ENCODE measurements at places on chromosomes 1 and 21.

GRCh38 chr1:110050602-110051261 lies 16.3 kb downstream of the STRIP1 start:
- no peak for DNase-seq

DNA sequence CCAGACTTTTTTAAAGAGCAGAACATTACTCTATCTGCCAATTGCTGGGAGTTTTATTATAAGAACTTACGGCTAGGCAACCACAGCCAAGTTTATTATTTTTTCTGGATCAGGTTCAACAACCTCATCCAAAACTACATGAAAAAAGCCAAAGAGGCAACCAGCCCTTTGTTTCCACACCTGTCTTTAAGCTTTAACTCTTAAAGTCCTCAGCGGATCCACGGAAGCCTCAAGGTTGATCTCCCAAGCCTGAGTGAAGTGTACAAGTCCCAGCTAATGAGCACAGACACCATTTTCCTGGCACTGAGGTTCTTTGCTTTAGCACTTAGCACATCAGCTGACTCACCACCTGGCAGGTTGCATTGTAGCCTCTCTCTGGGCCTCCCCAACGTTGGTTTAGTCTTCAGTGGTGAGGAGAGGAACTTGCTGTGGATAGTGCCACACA lies 143.1 kb downstream of the TGFBR3 start:
- peak; percentile 95 for DNase-seq

DNA sequence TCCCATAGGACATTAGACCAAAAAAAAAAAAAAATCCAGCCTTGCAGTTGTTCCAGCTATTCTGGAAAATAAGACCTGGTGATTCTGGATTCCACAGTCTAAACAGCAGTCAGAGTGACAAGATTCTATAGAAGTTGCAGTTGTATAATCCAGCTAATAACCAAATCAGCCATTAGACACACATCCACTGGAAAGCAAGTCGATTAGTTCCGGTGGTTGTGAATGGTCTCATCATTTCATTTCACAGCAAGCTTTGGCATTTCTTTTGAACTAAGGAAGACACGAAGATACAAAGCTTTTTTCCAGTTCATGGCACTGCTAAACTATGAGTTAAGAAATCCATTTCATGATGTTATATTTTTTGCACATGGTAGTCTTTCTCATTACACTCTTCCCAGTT lies 54.4 kb upstream of the FAM89A start:
- DNase-seq: no peak

DNA sequence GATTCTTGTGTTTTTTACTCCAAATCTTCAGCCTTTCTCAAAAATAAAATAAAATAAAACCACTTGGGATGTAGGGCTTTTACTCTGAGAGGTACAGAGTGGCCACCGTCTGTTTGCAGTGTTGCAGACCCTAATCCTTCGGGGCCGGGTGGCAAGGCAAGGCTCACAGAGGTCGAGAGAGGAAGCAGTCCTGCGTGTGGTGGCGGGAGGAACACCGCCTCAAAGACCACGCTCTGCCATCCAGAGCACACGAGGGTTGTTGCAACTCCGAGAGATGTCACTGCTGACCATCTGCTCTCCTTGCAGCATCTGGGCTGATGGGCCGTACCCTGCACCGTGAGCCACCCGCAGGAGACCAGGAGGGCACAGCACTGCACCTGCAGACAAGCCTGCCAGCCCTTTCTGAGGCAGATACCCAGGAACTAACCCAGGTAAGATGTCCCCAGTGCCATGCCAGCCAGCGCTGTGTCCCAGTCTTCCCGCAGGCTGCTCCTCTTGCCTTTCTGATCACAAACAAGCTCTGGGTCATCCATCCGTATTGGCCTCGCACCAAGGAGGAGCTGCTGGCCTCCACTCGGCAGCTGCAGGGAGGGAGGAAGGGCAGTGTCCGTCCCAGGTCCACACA lies 31.5 kb downstream of the SNAP47 start:
- no peak for DNase-seq

DNA sequence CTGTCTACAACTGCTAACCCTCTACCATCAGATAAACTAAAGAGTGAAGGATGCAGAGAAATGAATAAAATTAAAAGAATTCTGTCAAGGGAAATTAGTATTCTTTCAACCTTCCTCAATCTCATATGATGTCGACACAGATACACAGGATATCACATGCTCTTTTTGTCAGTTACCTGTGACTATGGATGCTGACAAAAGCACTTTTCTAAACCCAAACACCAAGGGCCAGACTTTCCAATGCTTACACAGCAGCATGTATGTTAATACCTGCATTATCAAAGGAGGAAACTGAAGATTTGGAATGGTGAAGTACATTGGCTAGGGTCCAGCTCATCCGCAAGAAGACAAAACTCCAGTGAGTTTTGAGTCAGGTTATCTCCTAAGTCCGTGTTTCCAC lies 294.0 kb downstream of the SMYD3 start:
- no peak for DNase-seq

GRCh38 chr1:28417441-28417922 lies 47.9 kb downstream of the PHACTR4 start:
- DNase-seq: no peak

DNA sequence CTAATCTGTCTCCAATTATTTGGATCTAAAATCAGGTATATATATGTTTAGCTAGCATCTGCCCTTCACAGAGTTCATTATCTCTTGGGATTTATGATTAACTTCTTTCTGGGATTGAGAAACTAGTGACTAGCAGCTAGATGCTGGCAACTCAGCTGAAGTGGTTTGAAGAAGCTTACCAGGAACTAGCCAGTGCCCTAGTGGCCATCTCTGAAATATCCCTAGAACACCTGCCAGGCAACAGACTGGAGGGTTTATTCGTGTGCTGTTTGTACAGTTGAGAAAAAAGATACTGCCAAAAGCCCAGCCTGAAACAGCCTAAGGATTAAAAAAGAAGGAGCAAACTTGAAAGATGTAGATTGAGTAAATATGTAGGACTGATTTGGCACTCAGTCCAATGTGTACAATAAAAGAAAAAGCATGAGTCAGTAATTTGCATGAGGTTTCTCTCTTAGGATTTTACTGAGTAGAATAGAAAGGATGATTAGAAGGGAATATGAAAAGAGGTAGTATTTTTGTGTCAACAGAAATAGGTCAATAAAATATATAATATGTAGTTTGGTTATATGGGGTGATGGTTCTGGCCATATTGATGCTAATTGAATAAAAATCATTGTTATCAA lies 1144.6 kb upstream of the ADGRL2 start:
- peak; percentile 76 for DNase-seq

DNA sequence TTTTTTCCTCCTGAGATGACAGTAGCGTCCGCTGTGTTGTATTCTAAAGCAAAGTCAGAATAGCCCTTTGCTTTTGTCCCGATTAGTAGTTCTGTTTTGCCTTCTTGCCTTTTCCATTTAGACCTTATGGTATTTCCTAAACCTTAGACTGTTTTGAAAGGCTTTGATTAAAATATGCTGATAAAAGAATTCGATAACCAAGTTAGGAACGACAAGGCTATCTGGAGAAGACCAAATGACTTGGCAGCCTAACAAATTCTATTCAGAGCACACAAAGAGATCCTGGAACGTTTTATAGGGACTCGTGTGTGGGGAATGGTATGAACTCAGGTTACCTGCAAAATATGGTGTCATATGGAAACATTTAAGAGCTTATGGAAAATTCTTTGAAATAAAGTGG lies 42.9 kb downstream of the NFIA start:
- peak; percentile 97 for DNase-seq

GRCh38 chr1:37497832-37498231 lies 16.7 kb downstream of the MEAF6 start:
- peak; percentile 100 for DNase-seq

- no peak for DNase-seq
These were observed 23.2 kb downstream of the MYBPH start for GRCh38 chr1:203152158-203153034.

GRCh38 chr1:7768583-7768982 lies 2.5 kb upstream of the VAMP3 start:
- no peak for DNase-seq

DNA sequence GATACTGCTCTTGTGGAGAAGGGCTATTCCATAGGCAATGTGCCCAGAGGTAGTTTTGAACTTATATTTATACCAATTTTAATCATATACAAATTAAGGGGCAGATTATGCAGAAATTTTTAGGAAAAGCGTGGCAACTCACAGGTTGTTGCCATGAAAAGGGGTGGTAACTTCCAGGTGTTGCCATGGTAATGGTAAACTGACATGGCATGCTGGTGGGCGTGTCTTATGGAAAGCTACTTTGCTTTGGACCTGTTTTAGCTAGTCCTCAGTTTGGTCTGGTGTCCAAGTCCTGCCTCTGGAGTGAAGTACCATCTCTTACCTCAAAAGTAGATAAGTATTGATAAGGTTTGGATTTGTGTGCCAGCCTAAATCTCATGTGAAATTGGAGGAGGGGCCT lies 7.9 kb upstream of the IL23R start:
- DNase-seq: no peak

DNA sequence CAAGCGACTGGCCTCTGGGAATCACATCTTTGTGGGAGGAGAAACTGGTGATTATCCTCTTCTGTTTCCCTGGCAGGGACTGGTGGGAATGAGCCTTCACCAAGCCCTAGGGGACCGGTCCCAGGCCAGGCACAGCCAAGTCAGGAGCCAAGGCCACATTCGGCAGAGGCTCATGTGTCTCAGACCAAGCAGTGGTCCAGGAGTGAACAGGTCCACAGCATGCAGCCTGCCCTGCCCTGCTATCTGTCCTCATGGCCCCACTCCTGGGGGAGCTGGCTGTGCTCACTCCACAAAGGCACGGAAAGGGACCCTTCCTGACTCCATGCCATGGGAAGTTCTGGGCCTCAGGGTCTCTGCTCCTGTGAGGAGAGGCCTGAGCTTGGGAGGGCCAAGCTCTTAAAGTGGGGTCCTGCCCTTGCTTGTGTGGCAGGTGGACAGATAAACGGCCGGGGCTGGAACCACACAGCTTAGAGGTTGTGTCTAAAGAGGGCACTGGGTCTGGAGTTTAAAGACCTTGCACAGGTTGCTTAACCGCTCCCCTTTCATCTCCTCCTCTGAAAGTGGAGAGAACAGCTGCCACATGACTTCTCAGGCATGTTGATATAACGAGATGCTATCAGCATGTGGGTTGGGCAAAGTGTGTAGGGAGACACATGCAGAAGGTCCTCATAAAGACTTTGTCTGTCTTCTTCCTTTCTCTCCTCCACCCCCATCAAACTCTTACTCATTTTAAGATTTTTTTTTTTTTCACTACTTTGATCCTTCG lies 57.5 kb downstream of the CASQ2 start:
- no peak for DNase-seq

GRCh38 chr1:49252917-49253316 lies 476.2 kb upstream of the BEND5 start:
- DNase-seq: no peak

DNA sequence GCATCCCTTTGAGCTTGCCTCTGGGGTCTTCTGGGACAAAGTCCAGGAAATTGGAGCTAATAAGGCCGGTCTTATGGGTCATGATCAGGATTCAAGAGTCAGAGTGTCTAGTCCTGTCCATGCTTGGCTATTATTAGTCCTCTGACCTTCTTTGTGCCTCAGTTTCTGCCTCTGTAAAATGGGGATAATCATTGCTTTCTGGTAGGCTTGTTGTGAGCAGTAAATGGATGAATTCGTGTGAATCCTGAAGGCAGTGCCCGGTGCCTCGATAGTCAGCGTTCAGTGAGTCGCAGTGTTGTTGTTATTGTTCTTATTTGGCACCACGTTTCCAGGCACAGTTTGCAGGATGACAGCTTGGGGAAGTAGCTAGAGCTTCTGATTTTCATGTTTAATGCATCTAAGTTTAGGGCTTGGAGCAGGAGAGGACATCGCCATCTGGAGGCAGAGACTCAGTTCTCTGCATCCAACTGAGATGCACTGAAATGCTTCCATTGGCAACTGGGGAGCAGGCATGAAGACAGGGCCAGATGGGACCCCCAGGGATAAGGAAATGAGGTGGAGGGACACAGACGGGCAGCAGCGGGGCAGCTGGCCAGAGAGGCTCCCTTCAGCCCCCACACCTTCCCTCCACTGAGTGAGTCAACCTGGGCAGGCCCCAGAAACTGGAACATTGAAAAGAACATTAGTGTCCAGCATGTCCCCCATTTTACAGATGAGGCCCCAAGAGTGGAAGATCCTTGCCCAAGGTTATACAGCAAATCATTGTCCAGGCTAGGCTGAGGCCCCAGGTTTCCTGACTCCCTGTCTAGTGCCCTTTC lies 160.3 kb downstream of the PTPRU start:
- DNase-seq: no peak

DNA sequence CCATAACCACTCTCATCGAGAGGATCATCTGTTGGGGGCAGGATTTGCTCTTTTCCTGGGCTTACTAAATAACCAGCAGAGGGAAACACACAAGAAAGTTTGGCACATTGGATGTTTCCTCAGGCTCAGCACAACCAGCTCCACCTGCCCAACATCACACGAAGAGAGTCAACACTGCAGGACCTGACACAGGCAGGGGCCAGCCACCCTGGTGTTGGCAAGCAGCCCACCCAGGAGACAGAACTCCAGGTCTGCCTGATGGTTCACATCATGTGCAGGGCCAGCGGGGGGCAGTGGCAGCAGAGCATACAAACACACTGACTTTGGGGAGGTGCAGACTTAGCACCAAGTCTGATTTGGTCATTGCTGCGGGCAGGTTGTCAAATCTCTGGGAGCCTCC lies 182.3 kb upstream of the GALNT2 start:
- DNase-seq: no peak

DNA sequence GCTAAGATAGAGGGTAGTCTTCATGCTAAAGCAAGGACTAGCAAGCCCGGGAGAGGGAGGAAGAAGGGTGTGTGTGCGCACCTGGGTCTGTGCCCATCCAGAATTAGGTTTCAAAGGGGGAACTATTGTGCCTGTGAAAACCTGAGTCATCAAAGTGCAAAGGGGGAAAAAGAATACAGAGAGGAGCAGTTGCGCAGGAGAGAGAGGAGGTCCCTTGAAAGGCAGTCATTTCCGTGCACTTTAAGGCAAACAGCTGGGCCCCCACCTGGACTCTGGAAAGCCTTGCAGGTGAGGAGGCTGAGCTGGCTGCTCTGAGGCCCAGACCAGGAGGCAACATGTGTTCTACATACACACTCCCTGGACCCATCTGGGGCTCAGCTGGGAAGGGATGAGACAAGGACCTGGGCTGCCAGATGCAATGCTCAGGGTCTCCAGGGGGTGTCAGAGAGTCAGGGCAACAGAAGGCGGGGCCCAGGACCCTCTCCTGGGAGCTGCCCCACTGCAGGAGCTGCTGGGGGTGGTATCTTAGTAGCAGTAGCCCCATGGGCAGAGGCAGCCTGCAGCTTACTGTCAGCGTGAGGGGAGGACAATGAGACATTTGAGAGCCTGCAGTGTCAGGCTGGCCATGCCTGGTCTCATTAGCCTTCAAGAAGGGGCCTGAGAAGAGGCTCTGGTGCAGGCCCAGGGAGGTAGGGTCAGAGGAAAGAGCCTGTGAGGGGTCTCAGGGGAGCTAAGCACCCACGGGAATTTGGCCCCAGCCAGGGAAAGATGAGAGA lies 14.3 kb downstream of the PROK1 start:
- no peak for DNase-seq
